HEK293T (cell line): ENCODE measurements at places on chromosomes 16 and 17.

GRCh38 chr16:84955427-84955826 is 55.9 kb downstream of the ZDHHC7 start:
- DNase-seq = no peak

- no peak for DNase-seq
Observed at GRCh38 chr17:63571632-63572310, 21.5 kb downstream of the DCAF7 start.

GRCh38 chr17:70437656-70438055 is 268.3 kb downstream of the KCNJ2 start:
- no peak for DNase-seq

GRCh38 chr17:4735876-4736651 is 3.6 kb upstream of the ZMYND15 start:
- no peak for DNase-seq

GRCh38 chr16:9134306-9134705 is 42.9 kb downstream of the HAPSTR1 start:
- no peak for DNase-seq

DNA sequence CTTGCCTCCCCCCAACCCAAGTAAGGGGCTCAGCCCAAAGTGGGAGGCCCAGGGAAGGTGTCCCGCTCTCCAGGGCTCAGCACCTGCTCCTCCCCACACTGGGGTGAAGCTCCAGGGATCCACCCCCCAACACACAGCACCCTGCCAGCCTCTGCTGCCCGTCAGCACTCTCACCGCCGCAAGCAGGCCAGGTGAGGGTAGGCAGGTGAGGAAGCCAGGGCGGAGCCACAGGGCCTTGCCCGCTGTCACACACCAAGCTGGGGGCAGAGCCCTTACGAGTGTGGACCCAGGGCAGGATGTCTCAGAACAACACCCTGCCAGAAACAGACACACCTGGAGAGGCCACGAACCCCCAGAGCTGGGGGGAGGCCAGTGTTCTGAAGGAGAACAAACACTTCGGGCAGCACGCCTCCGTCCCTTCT is 19.5 kb downstream of the PLLP start:
- no peak for DNase-seq

DNA sequence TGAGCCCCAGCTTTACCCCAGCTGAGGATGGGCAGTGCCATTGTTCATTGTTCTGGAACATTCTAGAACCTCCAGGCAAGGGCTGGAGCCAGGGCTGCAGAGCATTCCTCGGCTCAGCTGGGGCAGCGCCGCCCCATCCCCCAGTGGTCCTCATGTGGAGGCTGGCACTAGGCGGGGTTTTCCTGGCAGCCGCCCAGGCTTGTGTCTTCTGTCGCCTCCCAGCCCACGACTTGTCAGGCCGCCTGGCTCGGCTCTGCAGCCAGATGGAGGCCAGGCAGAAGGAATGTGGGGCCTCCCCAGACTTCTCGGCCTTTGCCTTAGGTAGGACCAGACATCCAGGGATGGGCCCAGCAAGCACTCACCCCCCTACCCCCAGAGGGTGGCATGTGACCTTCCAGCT is at the start of gene TMEM95:
Gene TMEM95, plus strand, starts transcription at position 104 of the 400 bp plus-strand sequence. Its CDS starts 49 bp downstream, at position 153.
- no peak for DNase-seq

GRCh38 chr16:89860747-89861304 is 12.6 kb upstream of the TCF25 start:
- DNase-seq = peak; percentile 84

GRCh38 chr17:8913879-8914278 is 46.4 kb upstream of the PIK3R6 start:
- DNase-seq = no peak

DNA sequence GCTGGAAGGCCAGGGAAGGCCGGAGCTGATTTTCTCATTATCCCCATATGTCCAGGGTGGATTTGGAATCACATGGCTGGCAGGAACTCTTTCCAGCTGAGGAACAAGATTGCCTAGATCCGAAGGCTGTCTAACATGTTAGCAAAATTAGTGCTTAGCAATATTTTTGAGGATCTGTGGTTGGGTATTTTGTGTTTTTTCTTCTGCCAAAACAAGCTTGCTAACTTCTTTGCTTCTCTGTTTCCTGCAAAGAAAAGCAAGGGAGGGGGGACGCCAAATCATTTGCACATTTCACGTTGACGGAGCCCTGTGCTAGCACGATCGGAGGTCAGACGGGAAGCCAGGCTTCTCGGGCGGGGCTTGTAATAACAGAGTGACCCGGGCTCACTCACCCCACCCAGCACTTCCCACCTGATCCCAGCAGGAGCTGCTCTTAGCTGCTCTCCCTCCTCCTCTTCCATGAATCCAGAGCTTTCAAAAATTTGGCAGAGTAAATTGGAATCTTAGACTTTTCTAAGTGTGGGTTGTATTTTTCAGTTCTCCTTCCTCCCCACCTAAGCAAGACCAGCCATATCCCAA is 33.3 kb upstream of the FOXF1 start:
- DNase-seq = no peak

GRCh38 chr17:29291163-29291752 is 2.7 kb downstream of the NUFIP2 start:
- peak; percentile 17 for DNase-seq

GRCh38 chr17:3667366-3668278 is 756 bp downstream of the TAX1BP3 start:
- DNase-seq = peak; percentile 67

DNA sequence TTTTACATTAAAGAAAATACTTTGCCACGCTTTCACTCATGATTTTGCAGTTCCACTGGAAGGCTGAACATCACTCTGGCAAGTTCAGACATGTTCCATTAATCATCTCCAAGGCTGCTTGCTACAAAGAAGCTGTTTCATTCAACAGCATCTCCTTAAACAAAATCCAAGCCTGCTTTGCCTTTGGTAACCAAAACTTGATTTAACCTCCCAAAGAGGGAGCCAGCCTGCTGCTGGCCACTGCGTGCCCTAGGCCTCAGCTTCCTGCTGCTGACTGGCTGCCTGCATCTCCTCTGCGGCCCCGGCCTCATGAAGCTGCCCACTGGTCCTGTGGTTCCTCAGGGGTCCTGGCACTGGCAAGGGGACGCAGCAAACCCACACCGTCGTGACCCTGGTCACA is 31.8 kb downstream of the ANKRD11 start:
- DNase-seq = no peak

DNA sequence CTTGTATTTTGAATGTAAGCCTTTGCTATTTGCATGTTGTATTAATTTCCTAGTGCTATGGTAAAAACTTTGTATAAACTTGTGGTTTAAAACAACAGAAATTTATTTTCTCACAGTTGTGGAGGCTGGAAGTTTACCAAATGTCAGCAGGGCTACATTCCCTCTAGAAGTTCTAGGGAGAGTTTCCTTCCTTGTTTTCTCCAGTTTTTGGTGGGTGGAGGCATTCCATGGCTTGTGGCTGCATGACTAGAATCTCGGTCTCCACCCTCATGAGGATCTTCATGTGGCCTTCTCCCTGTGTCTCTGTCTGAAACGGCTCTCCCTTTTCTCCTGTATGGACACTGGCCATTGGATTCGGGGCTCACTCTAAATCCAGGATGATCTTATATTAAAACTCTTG is 482.2 kb upstream of the GOT2 start:
- DNase-seq = no peak

GRCh38 chr17:7004398-7005253 is 7.8 kb upstream of the RNASEK start:
- peak; percentile 67 for DNase-seq

DNA sequence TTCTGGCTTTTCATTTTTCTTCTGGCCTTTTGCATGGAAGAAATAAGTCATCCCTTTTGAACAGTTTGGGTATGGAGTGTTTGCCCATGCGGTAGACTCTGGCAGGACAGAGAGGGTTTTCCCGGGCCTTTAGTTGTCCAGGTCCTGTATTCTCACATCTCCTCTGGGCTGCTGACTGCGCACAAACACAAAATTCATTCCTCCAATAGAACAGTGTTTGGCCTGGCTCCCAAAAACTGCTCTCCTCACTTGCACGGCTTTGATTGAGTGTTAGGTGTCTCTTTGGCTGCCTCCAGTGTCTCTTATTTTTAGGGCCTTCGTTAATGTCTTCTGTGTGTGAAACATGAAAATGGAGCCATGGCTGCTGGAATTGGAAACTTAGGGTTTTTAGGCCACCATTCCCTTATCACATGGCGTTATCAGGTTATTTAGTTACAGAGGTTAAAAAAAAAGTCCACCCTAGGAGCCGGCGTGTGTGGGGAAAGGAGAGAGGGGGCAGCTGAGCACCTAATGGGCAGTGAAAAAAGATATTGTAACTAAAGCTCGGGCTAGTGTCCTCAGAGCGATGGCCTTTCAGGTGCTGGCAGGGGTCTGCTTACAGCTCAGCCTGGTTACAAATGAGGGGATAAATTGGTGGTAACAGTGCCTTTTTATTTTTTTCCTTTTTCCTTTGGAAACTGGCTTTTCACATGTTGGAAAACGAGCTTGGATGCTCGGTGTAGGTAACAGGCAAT is 47.3 kb downstream of the PRKCA start:
- no peak for DNase-seq

GRCh38 chr16:17230932-17231581 is 239.7 kb downstream of the XYLT1 start:
- DNase-seq = no peak

- no peak for DNase-seq
Observed at GRCh38 chr17:4064366-4064765, 78.5 kb downstream of the ZZEF1 start.

DNA sequence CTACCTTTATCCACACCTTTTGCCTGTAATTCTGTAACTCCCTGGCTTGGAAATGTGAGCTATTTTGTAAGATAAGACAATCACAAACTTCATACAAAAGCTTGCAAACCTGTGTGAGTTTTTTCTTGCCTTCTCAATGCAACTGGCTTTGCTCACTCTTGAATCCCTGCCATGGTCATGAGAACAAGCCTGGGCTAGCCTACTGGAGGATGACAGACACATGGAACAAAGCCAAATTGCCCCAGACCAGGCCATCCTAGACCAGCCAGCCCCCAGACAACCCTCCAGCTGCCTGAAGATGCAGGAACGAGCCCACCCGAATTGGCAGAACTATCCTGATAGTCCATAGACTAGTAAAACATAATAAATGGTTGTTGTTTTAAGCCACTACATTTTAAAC is 466.6 kb upstream of the ERCC4 start:
- DNase-seq = no peak

GRCh38 chr16:64406770-64407181 is 715.1 kb downstream of the CDH11 start:
- DNase-seq = no peak

DNA sequence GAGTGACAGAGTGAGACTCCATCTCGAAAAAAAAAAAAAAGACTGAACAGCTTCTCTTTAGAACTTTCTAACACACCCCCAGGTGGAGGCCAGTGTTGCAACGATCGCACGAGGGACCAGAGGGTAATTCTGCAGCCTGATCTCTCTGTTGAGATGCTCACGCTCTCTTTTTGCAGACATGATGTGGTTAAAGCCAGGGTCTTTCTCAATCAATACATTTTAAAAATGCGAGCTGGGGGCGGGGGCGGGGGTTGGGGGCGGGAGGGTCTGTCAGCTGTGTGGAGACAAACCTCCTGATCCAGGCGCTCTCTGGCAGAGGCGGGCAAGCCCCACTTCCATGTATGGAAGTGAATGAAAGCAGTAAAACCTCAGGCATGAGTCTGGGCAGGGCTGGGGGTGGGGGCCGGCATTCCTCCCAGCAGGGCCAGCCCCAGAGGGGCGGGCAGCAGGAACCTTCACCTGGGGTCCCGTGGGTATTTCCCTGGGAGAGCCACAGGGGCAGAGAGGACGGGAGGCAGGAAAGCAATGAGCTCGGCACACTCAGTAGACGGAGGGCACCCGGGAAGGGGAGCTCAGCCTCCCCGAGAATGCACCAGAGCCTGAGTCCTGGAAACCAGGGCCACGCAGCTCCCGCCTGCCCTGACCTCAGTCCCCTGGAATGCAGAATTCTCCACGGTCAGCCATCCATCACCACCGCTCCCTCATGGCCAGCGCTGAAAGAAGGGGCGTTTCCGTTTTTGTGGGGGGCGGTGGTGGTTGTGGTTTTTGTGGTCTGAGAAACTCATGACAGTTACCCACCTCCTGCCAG is 28.0 kb downstream of the NXN start:
- peak; percentile 15 for DNase-seq

DNA sequence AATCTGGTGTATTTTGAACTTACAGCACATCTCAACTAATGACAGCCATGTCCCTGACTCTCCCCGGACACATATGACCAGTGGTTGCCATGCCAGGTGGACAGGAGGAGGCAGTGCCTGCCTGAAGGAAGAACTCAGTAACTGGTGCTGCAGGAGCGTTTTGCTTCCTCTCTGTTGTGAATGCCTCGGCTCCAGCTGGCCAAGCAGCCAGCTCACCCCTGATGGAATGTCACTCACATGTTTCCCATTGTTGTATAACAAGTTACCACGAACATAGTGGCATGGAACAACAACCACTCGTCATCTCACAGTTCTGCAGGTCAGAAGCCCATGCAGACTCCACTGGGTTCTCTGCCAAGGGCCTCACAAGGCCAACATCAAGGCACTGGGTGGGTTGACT is 20.1 kb upstream of the IRF8 start:
- no peak for DNase-seq

DNA sequence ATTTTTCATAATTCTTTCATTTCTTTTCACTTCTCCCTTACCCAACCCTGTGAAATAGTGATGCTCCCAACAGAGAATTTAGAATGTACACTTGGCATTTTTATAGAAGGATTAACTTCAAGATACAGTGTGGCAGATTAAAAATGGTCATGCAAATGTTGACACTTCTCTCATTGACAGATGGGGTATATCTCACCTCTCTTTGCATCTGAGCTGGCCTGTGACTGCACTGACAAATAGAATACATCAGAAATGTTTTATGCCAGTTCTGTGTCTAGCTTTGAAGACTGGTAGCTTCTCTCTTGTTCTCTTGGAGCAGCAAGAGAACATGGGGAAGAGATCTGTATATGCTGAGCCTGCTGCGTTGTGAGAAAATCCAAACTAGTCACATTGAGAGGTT is 949.6 kb downstream of the CDH11 start:
- DNase-seq = no peak

DNA sequence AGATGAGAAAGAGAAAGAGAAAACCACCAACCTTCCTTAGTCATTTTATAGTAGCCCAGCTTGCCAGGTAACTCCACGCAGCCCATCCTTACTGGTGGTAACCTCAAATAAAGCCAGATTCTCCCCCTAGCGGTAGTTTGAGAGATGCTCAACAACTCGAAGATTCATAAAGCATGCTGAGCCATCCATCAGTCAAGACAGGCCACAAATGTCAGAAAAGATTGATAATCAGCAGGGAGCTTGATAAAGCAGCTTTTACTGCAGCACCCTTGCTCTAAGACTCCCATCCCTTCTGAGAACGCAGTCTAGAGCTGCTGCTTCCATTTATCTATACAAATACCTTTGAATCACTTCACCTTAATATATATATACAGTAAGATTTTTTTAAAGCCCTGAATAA is 451.5 kb upstream of the HSBP1 start:
- DNase-seq = peak; percentile 51

- no peak for DNase-seq
Observed at GRCh38 chr17:80624864-80625263, 80.2 kb downstream of the RPTOR start.

- no peak for DNase-seq
Observed at GRCh38 chr16:8496364-8496763, 93.9 kb downstream of the TMEM114 start.
